T-helper 2 cell treated with Interferon-gamma antibody and Interleukin-4, amounts not matched to agents 5 μg/mL and 100 μg/mL, for 36 hours (primary cell): ENCODE measurements at places on chromosomes 1 and 21.

- DNase-seq: no peak
Measured at GRCh38 chr1:1318131-1318652, 6.3 kb downstream of the INTS11 start.

- DNase-seq: no peak
Measured at GRCh38 chr21:44301961-44302406, 2.1 kb downstream of the PFKL start.

DNA sequence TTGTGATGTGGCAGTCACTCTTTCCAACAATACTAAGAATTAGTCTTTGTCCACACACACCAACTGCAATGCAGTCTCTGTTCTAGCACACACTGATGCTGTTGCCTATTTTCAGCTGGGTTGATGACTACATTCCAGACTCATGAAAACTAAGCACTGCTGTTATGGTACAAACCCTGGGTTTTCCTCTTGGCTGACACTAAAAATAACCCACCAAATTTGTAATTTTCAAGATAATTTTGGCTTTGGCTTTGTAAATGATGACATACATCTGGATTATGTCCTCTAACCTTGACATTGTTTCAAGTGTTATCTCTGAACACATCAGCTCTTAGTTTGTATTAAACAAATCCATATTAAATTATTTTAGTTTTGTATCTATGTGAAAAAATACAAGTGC, 444.8 kb downstream of the PTPRC start:
- no peak for DNase-seq

DNA sequence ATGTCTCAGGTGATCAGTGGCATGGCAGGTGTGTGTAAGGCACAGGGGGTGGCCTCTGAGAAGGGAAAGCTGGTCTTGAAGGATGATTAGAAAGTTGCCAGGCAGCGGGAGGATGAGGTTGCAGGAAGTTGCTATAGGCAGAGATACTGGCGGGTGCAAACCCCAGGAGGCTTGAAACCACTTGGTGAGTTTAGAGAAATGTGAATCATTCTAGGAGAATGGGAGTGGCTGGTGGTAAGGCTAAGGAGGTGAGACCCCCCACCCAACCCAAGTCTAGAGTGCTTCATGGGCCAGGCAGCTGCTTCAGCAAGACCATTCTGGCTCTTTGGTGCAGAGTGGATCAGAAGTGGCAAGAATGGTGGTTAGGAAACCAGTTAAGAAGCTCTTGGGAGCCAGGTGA, 9.0 kb downstream of the SH2D2A start:
- DNase-seq: no peak

GRCh38 chr1:151070474-151071276, at the start of gene GABPB2:
Gene GABPB2 (plus strand): TSS chr1:151070761. CDS start chr1:151088190, 17,429 bp downstream.
- DNase-seq: peak; percentile 88

DNA sequence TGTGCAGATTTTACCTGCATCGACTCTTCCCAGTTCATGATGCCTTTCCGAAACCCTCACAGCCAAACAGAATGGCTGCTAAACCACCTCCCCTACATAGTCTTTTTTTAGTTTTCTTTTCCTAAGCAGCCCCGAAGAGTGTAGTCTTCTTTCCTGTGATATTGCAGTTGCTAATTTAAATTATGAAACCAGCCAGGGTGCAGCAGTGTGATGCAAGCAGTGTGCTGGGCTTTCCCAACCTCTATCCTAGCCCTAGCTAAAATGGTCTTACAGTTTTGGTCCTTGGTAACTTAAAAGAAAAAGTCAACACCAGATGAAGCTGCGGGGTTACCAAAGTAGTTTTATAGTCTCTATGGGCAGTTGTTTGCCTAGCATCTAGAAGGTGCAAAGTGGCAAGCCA, 82.0 kb upstream of the GCLM start:
- no peak for DNase-seq

DNA sequence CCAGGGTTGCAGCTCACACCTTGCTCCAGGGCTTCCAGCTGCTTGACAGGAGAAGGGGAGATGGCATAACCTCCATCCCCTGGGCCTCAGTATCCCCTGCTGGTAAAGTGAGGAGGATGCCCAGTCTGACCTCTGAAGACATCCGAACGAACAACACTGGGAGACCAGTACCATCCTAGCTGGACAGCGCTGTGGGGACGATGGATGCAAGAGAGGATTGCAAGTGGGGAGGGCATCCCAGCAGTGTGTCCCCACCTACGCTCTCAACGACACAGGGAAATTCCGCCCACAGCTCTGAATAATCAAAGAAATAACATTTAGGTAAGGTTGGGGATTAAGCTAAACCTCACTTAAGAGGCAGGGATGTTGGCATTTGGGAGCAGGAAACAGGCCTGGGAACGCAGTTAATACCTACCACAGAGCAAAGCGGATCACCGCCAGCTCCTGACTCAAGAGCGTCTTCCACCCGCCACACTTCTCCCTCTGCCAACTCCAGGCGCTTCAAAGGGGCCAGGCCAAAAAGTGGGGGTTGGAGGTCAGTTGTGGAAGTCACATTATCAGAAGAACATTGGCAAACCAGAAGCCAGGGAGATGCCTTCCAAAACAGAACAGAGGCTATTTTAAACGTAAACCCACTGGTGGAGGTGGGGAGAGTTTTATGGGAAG, 47.6 kb downstream of the SSBP3 start:
- DNase-seq: no peak
